ENCODE measurements at places on chromosomes 6 and 20.

DNA sequence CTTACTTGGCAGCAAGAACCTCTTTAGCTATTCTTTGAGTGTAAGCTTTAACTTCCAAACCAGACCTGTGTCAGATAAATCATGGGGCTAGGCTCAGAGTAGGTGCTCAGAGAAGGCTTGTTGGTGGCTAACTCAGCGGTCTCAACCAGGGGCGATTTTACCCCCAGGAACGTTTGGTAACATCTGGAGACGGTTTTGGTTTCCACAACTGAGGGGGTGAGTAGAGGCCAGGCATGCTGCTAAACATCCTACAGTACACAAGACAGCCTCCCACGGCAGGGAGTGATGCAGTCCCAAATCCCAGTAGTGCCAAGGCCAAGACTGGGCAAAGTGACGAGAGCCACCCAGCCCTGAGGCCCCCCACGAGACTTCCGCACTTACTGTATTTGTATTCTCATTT is 59.2 kb downstream of the RAB44 start:
- DNase-seq, result no peak

- DNase-seq, result no peak
Observed at GRCh38 chr6:166242888-166243287, 65.3 kb downstream of the PRR18 start.

- DNase-seq, result no peak
Observed at GRCh38 chr20:63898882-63899558, 4.1 kb downstream of the DNAJC5 start.

GRCh38 chr6:41655646-41656001 is 17.4 kb downstream of the MDFI start:
- DNase-seq, result no peak

DNA sequence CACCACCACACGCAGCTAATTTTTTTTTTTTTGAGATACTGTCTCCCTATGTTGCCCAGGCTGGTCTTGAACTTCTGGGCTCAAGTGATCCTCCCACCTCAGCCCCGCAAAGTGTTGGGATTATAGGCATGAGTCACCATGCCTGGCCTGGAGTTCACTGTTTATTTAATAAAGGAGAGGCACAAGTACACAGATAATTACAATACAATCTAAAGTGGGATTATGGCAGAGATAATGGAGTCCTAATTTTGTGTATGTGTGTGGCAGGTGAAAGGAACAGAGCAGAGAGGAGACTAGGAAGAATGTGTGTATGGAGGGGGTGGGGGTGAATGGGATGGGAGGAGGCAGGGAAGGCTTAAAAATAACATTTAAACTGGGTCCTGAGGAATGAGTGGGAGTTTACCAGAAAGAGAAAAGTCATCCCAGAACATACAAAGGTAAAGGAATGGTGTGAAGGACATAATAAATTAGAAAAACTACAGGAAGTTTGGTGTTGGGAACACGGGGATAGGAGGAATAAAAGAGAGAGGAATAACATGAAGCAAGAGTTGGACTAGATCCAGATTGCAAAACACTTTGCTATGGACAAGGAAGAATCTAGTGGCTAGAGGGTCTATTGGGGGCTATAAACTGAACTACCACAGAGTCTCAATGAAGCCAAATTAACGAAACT is 4.4 kb downstream of the NCOA5 start:
- peak; percentile 26 for DNase-seq

- DNase-seq, result peak; percentile 75
Observed at GRCh38 chr6:113122060-113122459, 735.1 kb upstream of the MARCKS start.

DNA sequence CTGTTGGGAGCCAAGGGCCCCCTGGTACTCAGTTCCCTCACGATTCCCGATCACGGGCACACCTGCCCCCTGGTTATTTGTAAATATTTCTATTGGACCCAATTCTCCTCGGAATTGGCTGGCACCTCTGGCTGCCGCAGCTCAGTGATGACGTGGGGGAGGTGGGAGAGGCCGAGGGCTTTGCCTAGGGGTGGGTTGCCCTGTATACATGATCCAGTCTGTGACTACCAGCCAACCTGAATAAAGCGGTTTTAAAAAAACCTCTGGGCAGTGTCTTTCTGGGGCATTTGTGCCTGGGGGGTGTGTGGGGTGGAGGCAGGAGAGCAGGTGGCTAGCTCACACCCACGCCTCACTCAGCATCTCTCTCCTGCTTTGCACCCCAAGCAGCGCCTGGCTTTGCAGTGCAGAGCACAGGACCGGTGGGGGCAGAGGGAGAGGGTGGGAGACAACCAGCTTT is 42.2 kb downstream of the VSTM2L start:
- DNase-seq, result no peak

GRCh38 chr6:143078468-143079324 is 18.0 kb downstream of the AIG1 start:
- DNase-seq, result no peak

DNA sequence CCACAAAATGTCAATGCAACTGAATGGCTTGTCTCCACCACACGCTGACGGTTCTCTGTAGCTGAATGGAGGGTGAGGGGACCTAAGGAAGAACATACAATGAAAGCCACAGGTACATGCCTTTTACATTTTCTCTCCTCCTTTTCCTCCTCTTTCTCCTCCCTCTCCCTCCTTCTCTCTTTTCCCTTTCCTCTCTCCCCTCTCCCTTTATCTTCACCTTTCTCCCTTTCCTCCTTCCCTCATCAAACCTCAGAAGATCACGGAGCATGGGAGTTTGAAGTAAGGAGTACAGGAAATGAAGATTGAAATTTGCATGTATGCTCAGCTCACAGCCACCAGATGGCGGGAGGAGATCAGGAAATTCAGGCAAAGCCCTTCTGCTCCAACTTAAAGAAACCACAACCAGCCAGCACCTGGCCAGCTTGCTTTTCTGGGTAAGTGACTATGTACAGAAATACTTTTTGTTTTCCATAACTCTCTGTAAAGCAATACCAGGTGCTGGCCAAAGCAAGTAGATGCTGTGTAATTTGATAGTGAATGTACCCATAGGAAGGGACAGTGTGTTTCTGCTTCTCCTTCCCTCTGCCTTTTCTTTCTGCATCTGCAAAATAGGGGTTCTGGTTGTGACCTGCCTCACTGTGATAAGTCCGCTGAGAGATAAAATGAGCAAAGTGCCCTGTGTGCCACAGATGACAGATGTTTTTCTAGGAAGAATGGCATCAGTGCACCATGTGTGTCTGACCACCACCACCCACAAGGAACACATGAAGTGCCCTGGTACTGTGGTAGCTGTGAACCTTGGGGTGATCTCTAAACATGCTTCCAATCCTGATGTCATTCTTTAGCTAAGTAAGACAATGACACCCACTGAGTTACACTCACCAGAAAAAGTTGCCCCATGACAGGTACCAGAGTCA is 18.6 kb upstream of the FOXO3 start:
- DNase-seq, result peak; percentile 74

GRCh38 chr20:58130581-58130980 is 97.9 kb downstream of the ANKRD60 start:
- no peak for DNase-seq

DNA sequence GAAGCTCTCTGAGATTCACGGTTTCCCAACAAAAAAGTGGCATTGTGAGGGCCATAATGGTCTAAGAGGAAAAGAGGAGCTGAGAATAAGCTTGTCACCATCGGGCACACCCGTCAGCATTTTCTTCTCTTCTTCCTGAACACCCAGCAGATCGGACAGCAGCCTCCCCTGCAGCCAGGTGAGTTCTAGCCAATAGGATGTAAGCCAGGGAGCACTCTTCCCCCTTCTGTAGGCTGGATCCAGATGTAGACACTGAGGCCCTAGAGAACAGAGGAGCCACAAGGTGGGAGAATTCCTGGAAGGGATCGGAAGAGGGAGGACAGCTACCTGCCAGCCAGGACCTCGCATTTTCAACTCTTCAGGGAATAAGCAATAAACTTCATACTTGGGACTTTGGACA is 228.0 kb downstream of the SYNDIG1 start:
- DNase-seq, result no peak

DNA sequence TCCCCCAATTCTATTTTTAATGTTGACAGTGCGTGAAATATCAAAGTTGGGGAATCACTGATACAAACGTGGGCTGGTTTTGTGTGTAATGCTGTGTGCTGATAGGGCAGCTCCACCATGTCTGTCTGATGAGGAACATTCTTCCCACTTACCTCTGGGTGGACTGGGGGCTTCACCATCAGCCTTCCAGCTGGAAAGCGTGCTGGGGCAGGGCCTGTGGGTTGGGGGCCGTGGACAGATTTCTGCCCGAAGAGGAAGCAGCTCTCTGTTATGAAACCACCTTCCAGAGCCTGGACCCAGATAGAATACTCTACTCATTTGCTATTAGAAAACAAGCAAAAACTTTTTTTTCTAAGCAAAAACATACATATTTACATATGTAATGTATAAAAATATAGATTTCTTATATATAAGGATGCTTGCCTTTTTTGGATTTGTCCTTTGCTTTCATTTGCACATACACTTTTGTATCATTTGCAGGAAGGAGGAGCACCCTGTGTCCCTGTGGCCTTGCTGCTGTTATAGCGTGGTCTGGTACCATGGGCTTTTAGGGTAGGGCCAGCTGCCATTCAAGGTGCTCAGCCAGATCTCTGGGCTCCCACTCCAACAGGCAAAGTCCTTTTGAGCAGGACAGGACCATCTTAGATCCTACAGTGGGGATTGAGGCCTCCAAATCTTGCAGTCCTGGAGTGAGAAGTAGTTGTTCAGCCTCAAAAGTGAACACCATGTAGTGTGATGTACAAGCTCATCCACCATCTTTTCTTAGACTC is 48.1 kb downstream of the DUSP22 start:
- no peak for DNase-seq

Measured in RWPE1 (cell line).